GM13976 (cell line): ENCODE measurements at places on chromosomes 11 and 22.

DNA sequence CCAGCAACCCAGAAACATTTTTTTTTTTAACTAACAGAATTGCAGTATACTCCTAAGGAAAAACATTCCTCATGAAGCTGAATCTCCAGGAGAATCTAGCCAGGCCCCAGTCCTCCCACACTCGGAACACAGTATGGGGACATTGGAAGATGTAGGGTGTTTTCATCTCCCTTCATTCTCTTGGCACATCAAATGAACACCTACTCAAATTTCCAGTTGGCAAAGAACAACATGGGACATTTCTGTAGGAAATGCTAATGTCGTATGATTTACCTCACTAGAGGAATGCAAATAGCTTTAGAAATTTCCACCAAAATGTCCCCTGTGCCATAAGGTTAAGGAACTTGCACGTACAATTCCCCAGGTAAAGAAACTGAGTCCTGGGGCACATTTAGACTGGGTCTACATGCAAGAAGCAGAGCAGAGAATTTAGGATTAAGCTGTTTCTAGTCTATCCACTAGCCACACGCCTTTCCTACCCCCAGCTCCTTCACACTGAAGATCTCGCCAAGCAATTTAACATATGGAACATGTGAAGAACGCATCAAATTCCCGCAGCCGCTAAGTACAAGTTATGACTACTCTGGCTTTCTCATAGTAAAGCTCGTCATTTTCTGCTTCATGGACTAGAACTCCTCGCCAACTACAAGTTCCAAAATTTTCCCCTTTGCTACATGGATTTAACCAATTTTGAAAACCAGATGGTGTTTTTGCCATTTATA lies 2.9 kb upstream of the CADM1 start:
- DNase-seq: no peak

DNA sequence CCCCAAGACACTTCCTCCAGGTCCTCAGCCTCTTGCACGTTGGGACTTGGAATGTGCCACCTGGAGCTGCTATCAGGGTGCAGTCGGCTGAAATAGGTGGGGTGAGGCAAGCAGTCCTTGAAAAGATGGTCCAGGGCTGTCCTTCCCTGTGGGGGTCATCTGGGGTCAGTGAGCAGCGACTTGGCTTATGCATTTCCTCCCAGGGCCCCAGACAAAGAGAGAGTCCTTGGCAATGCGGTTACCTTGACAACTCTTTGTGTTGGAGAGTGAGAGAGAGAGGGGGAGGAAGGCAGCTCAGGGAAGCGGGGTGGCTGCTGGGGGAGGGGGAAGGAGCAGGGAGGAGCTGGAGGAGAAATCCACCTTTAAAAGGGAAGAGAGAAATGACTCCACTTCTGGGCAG lies 93.8 kb downstream of the MIAT start:
- no peak for DNase-seq

DNA sequence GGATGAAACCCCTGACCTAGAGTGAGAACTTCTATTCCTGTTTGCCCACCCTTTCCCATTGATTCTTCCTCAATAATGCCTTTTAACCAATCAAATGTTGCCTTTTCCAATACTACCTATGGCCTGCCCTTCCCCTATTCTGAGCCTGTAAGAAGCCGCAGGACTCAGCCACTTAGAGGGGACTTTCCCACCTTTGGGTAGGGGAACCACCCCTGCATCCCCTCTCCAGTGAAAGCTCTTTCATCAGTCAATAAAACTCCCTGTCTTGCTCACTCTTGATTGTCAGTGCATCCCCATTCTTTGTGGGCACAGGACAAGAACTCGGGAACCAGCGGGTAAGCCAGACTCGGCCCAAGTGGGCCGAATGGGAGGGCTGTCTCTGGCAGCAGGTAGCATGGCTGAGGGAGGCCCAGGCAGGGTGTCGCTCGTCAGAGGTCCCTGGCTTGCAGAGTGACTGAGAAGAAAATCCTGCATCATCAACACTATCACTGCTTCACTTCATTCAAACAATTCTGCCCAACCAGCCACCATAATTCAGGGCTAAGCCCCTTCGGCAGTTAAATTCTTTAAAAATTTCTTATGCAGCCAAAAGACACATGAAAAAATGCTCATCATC lies 30.4 kb downstream of the LDHAL6A start:
- peak; percentile 46 for DNase-seq

- no peak for DNase-seq
Observed at GRCh38 chr22:32531931-32532819, 57.6 kb downstream of the FBXO7 start.

DNA sequence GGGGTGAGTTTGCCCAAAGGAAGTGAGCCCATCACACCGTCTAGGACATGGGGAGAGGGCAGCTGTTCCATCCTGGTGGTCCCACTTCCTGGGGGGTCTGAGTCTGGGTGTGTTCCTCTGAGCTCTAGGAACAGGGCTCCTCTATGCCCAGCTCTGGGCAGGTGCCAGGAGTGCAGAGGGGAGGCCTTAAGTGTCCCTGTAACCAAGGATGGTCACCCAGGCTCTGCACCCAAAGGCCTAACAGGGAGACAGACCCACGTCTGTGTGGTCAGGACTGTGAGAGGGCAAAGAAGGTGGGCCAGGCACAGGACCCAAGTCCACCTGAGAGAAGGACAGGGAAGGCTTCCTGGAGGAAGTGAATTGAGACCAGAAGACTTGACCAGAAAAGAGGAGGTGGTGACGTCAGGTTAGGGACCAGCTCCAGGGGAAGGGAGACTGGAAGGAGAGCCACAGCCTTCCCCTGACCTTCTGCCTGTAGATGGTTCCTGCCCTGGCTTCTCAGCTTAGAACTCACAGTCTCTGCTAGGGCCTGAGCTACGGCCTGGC lies 11.3 kb upstream of the TCF20 start:
- DNase-seq: peak; percentile 20

- no peak for DNase-seq
Observed at GRCh38 chr22:40031766-40032470, 37.2 kb downstream of the FAM83F start.

DNA sequence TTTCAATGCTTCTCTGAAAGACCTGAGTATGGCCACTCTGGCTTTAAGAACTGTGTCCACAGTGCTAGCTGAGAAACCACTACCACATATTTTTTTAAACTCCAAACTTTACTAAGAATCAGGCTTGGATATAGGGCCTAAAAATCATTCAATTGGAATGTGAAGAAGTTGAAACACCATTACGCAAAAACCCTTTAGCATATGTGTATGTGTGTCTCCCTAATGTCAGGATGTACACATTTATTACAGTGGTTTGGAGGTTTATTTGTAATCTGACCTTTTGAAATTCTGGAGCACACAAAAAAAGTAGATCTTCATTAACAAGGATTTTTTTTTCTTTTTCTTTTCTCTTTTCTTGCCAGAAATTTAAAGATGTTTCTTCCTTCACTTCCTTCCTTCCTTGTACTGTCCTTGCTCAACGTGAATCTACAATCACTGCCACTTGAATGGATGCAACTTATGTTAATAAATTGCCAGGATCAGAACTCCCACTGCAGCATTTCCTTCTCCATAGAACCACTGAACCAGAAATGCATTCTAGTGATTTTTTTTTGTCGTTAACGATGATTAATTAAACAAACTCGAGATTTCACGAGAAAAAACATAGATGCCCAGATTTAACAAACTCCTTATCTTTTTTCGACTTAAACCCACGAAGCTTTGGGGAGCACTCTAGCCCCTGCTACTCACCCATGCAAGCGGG lies 3.1 kb upstream of the ADM start:
- DNase-seq: no peak

DNA sequence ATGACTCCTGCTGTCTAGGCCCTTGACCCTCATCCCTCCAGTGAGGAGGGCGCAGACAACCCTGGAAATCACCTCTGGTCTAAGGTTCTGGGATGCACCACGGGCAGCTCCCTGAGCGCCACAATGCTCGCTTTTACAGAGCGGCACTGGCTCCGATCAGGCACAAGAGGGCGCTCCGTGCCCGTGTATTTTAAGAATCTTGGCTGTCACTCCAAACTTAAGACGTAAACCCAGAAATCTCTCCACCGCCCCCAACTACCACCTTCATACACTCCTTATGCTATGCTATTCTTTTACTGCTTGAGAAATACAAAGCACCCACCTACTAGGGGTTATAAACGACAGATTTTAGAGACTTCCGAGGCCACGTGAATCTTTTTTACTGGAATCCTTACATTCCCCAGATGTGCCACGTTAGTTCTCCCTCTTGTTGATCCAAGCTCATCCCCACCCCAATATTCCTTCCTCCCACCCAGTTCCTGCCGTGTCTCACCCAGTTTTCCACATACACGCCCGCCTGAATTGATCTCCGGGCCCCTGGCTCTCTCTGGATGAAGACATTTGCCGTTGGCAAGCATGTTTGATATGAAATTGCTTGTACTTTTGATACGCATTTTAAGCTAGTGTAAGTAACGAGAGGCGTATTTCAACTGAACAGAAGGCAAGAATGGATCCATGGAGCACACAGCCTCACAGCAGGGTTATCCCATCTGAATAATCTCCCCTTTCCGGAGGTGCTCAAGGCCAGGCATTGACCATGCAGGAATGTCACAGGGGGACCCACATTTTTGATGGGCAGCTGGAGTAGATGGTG lies 453.5 kb downstream of the OPCML start:
- DNase-seq: peak; percentile 70

DNA sequence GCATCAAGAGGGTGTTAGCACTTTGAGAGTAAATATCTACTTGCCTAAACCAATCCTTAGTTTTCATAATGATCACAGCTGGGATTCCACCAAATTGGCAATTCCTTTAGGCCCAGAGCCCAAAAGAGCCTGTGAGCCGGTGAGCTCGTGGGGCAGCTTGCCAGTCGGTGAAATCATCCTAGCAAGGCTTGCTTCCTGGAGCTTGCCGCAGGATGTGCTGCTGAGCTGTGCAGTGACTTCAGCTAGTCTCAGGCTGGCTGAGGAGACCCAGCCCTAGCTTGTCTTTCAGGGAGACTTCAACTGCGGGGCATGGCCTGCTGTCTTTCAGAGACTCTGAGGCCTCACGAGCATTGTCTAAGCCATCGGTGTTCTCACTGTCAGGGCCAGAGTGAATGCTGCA lies 73.6 kb upstream of the SUSD2 start:
- no peak for DNase-seq

GRCh38 chr11:102882389-102883024 lies 7.7 kb upstream of the MMP12 start:
- peak; percentile 21 for DNase-seq

DNA sequence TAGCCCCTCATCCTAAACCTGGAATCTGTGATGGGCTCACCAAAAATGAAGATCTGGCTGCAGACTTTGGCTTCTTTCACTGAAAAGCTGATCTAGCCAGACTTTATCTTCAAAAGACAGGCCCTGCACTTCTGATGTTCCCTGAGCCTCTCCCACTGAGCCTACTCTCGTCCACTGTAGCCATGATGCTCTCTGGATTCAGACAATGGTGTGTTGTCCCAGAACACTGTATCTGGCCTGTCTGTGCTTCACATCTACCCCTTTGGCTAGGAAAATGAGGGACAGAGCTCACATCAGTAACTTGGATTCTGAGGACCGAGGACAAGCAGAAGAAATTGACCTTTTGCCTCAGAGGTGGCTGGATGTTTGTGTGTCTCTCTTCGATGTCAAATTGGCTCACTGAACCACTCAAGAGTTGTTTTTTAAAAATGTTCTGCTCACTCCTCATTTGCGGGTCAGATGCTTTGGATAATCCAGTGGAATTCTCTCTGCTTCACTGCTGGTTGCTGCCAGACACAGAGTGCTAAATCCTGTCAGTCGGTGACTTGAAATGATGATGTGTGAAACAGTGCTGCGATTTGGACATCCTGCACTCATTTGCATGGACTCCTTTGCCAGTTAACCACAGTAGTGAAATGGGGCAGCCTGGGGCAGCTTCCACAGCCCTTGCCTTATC lies 67.5 kb downstream of the ARFGAP2 start:
- no peak for DNase-seq

- no peak for DNase-seq
Observed at GRCh38 chr22:50686794-50687193, 14.2 kb downstream of the SHANK3 start.

- no peak for DNase-seq
Observed at GRCh38 chr11:103920449-103920848, 116.0 kb upstream of the DDI1 start.

DNA sequence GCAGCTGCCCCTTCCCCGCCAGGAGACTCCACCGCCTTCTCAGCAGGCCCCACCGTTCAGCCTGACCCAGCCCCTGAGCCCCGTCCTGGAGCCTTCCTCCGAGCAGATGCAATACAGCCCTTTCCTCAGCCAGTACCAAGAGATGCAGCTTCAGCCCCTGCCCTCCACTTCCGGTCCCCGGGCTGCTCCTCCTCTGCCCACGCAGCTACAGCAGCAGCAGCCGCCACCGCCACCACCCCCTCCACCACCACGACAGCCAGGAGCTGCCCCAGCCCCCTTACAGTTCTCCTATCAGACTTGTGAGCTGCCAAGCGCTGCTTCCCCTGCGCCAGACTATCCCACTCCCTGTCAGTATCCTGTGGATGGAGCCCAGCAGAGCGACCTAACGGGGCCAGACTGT lies 42.6 kb downstream of the PPP2R1B start:
- DNase-seq: no peak

GRCh38 chr11:85347291-85347690 lies 279.9 kb downstream of the DLG2 start:
- no peak for DNase-seq

GRCh38 chr11:4551346-4551979 lies 6.5 kb downstream of the OR52M1 start:
- no peak for DNase-seq

DNA sequence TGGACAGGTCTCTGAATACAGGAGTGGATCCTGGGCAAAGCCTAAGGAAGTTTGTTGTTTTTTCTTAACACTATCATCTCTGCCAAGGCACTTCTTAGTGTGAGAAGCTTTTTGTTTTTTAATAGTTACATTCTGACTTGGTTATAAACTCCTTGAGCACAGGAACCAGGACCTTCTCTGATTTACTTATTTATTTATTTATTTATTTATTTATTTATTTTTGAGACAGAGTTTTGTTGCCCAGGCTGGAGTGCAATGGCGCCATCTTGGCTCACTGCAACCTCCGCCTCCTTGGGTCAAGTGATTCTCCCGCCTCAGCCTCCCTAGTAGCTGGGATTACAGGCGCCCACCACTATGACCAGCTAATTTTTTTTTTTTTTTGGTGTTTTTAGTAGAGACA lies 11.0 kb downstream of the RNF185 start:
- DNase-seq: no peak

- no peak for DNase-seq
Observed at GRCh38 chr11:63530021-63530420, 6.6 kb upstream of the PLAAT4 start.

GRCh38 chr11:129861702-129862522 lies 33.5 kb downstream of the NFRKB start:
- DNase-seq: no peak

GRCh38 chr22:49419661-49420060 lies 408.0 kb downstream of the BRD1 start:
- DNase-seq: no peak

DNA sequence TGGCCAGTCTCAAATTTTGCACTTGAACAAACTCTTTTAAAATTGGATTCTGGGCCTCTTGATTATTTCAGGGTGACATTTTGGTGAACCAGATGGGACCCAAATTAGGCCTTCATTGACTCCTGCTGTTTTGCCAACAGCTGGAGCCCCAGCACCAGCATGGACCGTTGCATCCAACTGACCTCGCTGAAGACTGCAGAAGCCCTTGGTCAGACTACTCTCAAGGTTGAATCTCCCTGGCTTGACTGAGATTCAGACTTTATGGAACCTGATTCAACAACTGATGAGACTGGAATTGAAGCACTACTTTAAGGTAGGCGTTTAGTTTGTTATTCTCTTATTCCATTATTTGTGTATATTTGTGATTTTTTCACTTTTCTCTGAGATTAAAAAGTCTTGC lies 41.7 kb downstream of the NARS2 start:
- DNase-seq: no peak
